ENCODE measurements at places on chromosomes 4 and X.

DNA sequence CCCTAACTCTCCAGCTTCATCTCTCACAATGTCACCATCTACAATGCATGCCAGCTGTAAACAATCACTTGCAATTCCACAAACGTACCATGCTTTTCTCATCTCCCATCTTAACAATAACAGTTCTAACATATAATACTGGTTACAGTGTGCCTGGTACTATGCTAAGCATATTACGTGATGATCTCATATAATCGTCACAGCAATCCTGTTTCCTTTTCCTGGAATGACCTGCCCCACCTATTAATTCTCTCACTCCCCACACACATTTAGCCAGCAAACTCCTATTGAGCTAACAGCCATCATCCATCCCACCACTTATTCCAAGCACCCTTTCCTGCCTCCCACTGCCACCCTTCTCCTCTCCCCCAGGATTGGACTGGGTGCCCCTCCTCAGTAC, 7.9 kb downstream of the JCHAIN start:
- DNase-seq, result no peak

DNA sequence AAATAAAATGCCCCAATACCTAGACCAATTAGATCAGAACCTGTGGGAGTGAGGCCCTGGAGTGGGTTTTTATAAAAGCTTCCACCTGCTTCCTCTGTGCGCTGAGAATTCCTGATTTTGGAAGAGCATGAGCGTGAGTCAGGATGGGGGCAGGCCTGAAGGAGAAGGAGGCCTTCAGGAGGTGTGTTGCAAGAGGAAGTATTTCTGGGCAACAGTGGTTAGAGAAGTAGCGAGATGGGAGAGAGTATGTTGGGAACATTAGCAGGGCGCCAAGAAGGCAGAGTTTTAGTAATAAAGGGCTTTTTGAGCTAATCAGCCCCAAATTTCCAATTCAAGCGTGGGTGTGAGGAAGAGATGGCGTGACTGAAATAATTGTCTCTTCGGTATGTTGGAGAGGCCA, 349.8 kb downstream of the UNC5C start:
- DNase-seq, result no peak

GRCh38 chrX:13694983-13695382, 6.1 kb downstream of the RAB9A start:
- no peak for DNase-seq

DNA sequence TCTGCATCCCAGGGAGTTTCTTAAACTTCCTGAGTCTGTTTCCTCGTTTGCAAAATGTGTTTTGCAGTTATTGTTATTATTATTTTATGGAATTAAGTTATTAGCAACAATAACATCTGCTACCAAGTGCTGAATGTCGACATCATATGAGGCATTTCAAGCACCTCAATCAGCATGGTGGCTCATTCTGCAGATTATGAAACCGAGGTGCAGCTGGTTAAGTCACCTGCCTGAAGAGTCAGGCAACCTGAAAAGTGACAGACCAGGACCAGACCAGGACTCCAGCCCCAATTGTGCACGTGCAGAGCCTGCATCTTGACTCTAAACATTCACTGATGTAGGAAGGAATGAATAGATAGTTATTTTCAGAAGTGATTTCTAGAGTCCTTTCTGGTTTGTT, 99.8 kb downstream of the AFAP1 start:
- DNase-seq, result no peak

DNA sequence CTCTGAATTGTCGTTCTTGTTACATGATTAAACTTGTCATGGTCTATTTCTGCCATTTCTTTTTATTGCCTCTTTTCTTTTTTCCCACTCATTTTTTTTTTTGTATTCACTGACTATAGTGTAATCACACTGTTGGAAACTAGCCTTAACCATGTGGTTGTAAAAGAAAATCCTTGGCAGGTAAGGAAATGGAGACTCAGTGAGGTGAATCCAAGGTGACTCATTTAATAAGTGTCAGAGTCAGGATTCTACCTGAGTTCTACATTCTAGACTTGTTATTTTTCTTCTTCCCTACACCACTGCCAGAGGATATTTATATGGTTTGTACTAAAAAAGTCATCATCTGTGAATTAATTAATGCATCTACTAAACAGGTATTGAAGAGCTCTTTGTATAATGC, 152.2 kb downstream of the CBLL2 start:
- DNase-seq, result no peak

- DNase-seq, result no peak
These were observed 36.0 kb downstream of the CDKL5 start for GRCh38 chrX:18461431-18461830.

- no peak for DNase-seq
These were observed 151.5 kb downstream of the PDLIM5 start for GRCh38 chr4:94603170-94603747.

- DNase-seq, result no peak
These were observed 161.6 kb downstream of the IL15 start for GRCh38 chr4:141797966-141798365.

DNA sequence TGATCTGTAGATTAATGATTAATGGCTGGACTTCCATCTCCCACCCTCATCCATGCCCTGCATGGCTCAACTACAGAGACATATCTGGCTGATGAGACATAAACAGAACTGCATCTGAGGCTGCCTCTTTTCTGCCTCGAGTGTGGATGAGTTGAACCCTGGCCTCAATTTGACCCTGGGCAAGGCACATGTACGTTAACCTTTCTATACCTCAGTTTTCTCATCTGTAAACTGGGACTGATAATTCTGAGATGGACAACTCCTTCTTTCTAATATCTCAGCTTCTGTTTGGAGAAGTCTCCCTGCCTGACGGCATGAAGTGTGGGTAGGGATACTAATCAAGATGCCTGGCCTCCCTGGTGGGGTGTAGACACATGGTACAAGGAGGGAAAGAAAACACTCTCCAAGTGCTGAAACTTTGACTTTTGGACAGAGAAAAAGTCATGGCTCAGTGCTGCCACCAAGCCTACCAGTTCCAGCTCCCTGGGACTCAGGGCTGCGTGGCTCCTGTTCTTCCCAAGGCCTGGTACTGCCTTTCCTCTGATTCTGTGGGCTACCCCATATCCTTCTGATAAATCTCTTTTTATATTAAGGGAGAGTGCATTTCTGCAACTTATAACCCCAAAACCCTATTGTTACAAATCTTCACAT, 64.4 kb downstream of the HAUS3 start:
- no peak for DNase-seq

DNA sequence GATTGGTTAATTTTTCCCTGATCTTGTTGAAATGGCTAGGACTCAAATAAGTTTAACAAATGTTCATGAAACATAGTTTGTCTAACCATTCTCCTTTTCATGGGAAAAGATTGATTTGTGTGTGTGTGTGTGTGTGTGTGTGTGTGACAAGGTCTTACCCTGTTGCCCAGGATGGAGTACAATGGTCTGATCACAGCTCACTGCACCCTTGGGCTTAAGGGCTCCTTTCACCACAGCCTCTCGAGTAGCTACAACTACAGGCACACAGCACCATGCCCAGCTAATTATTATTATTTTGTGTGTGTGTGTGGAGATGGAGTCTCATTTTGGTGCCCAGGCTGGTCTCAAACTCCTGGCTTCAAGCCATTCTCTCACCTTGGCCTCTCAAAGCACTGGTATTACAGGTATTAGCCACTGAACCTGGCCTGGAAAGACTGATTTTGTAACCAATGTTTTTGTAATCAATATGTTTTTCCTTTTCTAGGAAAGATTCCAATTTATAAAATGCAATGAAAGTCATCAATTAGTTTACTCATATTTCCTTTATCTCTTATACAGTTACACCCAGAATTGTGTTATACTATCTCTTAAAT, 139.3 kb downstream of the CPE start:
- no peak for DNase-seq

DNA sequence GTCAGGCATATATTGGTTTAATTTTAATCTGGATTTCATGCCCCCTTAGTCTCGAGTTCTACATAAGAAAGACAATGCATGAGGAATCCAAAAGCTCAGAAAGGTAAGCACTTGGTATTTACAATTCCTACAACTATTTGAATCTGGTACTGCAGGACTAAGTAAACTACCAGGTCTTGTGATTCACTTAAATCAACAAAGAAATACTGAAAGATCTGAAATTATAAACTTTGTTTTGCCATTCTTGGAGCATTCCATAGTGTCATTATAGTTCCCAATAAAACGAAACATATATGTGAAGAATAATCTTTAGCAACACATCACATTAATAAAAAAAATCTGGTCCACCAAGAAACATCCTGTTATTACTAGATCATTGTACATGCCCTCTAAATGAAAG, 482.3 kb downstream of the ANKRD50 start:
- DNase-seq, result no peak

DNA sequence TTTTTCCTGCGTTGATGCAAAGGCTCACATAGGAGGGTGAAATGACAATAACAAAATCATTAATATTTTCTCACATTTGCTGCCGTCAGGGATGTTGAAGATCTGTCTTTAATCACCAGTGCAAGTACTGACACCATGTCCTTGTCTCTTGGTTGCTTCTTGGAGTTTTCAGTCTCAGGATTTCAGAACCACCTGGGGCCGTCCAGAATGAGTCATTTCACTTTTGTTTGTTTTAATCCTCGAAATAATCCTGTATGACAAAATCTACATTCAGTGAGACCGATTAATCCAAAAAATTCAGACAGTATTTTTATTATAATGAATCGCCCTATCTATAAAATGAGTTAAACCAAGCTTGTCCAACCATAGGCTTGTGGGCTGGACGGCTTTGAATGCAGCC, 47.2 kb downstream of the NEIL3 start:
- DNase-seq, result no peak

DNA sequence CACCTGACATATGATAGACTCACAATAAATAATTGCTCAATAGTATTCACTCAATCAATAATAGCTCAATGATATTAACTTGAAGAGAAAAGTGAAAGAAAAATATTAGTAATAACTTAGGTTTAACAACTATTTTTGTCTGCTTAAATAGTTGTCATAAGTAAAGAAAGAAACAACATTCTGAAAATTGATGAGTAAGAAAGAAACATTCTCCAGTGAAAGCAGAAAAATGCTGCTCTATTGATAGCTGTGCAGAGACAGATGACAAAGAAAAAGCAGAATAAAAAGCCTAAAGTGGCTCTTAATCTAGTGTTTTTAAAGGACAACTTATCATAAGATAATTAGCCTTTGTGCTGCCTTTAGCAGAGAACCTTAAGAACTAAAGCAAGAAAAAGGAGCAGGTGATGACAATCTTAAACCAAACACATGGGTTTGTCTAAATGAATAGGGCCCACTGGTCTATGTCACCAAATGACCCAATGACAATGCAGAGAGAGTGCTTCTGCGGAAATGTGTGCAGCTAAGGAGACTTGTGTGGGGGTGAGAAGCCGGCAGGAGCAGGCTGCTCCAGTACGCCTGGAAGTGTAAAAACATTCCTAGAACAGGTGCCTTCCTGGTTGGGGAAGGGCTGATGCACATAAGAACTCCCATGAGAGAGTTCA, 13.2 kb downstream of the HS3ST1 start:
- DNase-seq, result no peak

GRCh38 chrX:145729635-145730034, 88.0 kb upstream of the SLITRK2 start:
- DNase-seq, result peak; percentile 1

DNA sequence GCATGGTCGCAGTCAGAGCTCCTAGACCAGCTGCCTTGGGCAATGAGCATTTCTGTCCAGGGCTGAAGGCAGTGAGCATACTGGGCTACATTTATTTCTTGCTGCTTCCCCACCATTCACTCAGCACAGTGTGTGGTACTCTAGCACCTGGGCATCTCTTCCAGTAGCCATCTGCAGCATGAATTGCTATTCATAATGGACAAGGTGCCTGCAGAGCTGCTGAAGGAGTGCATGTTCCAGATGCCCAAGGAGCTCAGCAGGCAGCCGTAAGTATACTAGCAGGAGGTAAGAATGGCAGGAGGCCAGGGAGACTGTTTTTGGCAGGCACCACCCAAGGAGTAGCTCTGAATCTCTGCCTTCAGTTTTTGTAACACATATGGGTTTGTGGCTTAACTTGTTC, 110.4 kb upstream of the RXFP1 start:
- no peak for DNase-seq

DNA sequence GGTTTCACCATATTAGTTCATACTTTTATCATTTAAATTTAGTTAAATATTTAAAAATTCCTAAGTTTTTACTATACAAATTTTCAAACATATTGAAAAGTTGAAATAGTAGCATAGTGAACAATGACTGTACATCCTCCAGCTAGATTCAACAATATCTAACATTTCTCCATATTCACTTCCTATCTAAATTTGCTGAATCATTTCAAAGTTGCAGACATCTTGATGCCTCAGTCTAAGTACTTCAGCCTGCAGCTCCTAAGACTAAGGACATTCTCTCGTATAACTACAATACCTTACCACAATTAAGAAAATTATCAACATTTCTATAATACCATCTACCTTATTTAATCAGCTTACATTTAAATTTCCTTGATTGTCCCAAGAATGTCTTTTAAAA, 132.7 kb downstream of the TMEM164 start:
- no peak for DNase-seq

GRCh38 chr4:95835672-95836071, 4.2 kb upstream of the PDHA2 start:
- DNase-seq, result no peak

Data from astrocyte of the cerebellum (primary cell).